ENCODE measurements at places on chromosomes 16 and 17.

DNA sequence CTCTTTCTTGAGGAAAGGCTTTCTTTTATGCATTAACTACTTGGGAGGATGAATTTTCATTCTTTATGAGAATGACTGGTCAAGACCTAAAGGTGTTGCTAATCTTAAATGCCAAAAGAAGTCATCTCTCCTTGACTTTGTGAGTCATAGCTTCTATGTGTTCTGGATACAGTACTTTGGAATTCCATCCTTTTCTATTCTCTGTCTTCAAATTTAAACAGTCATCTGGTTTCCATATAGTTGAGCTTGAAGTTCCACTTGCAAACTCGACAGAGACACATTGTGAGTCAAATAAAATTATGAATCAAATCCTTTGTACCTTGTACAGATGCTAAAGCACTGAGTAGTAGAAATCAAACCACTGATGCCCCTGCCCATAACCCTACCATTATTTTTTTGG lies 271.9 kb upstream of the PMFBP1 start:
- DNase-seq = no peak

DNA sequence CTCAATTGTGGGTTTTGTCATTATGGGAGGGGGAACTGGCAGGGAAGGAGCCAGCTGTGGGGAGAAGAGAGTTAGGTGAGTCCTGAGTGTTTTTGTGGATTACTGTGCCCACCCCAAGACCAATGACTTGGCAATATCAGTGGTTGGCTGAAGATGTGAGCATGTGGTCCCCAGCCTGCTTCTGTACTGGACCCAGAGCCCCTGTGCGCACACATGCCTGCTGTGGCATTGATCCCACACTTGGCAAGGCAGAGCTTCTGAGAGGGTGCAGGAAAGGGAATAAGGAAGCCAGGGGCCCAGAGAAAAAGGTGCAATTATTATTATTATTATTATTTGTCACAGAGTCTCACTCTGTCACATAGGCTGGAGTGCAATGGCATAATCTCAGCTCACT lies 1.3 kb downstream of the PRAC1 start:
- no peak for DNase-seq

- no peak for DNase-seq
Observed at GRCh38 chr16:85105475-85105874, 6.8 kb downstream of the CIBAR2 start.

- DNase-seq = no peak
Observed at GRCh38 chr16:79325226-79325945, 275.2 kb downstream of the MAF start.

Data from fibroblast of the conjunctiva (primary cell).